ENCODE measurements at places on chromosomes 12 and 14.

DNA sequence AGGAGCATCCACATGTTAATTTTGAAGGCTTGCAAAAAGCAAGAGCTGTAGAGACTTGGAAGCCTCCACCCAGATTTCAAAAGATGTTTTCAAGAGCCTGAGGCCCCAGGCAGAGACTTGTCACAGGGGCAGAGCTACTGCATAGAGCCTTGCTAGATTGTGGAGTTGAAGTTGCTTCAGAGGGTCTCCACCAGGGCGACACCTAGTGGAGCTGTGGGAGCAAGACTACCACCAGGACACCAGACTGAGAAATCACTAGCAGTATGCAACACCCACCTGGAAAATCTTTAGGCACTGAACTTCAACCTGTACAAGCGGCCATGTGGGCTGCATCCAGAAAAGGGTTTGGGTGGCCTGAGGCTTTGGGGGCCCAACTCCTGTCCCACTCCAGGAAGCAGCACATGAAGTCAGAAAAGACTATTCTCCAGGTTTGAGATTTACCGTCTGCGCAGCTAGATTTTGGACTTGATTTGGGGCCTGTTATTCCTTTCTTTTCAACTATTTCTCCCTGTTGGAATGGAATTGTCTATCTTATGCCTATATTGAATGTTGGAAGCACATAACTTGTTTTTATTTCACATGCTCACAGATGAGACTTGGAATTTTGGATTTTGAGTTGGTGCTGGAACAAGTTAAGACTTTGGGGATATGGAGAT is 508.6 kb downstream of the FLRT2 start:
- peak; percentile 80 for DNase-seq

DNA sequence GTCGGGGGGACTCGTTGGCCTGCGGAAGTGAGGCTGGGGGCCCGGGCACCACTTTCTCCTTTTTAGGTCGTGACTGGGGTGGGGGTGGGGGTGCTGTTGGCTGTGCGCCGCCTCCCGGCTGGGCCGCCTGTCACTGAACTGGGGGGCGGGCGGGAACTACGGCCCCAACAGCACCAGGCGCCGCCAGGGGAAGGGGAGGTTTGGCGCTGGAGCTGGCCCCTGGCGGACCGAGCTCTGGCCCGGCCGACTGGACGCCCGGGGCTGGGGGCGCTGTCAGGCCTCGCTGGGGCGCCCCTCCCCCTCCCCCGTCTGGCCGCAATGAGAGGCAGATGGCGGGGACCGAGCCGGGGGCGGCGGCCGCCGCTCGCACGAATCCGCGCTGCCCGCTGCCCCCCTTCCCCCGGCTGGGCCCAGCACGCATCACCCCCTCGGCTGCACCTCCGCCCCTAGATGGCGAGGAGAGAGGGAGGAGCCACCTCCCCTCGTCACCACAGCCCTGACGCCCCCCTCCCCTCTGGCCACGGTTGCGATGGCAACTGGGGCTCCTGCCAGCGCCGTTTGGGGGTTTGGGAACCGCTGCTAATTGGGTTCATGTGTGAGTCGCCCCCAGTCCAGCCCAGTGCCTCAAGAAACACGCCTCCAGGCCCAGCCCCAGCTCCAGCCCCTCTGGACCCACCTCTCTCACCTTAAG is 723 bp downstream of the NFATC4 start:
- peak; percentile 80 for DNase-seq

GRCh38 chr12:131065279-131065678 is 111.6 kb downstream of the ADGRD1 start:
- peak; percentile 25 for DNase-seq

GRCh38 chr12:54019091-54019811 is 9.0 kb upstream of the HOXC6 start:
- peak; percentile 74 for DNase-seq

- DNase-seq = no peak
Measured at GRCh38 chr14:70776197-70776596, 33.1 kb downstream of the MAP3K9 start.

DNA sequence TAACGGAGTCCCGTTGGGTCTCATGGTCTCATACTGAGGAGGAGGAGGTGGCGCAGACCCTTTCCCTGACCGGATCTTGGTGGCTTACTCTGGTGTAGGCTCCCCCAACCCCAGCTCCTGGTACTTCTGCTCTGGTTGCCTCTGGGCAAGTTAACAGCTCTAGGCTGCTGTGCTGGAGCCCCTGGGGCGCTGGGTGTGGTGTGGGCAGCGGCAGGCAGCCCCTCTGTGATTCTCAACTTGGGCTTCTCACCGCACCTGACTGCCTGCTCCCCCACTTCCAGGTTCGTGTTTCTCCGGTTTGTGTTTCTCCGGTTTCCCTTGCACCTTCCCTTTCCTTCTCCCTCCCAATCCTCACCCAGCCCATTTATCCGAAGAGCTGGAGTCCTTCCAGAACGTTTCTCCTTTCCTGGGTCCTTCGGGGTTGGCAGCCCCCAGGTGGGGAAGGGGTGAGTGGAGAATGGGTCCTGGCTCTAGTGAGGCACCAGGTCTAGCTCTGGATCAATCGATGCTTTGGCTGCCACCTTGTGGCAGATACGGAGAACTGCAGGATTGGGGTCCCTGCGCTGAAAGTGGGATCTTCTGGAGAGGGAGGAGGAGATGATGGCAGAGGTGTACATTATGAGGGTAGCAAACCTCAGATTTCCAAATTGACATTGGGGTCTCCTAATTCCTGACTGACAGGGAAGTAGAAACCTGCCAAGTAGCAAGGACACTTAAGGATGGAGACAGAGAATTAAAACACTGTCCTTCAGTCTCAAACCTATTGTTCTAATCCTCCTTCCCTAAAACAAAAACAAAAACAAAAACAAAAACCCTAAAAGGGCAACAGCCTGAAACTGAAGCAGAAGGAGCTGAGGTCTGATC is 8.3 kb downstream of the CISTR start:
- DNase-seq = peak; percentile 82

DNA sequence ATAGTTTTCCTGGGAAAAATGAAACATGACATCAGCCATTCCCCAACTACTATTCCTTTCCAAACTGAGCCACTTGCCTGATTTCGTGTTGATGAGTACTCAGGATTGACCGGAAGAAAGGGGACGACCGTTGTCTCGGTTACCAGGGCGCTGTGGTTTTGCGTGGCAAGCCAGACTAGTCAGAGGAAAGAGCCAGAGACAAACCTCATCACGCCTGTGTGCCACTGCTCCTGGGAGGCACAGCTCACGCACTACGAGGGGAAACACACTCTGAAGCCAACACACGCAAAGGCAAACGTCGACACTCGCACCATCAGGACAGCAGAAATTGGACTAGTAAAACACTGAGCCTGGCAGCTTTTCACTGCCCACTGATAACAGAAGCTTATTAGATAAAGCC is 35.0 kb downstream of the GIT2 start:
- DNase-seq = no peak

DNA sequence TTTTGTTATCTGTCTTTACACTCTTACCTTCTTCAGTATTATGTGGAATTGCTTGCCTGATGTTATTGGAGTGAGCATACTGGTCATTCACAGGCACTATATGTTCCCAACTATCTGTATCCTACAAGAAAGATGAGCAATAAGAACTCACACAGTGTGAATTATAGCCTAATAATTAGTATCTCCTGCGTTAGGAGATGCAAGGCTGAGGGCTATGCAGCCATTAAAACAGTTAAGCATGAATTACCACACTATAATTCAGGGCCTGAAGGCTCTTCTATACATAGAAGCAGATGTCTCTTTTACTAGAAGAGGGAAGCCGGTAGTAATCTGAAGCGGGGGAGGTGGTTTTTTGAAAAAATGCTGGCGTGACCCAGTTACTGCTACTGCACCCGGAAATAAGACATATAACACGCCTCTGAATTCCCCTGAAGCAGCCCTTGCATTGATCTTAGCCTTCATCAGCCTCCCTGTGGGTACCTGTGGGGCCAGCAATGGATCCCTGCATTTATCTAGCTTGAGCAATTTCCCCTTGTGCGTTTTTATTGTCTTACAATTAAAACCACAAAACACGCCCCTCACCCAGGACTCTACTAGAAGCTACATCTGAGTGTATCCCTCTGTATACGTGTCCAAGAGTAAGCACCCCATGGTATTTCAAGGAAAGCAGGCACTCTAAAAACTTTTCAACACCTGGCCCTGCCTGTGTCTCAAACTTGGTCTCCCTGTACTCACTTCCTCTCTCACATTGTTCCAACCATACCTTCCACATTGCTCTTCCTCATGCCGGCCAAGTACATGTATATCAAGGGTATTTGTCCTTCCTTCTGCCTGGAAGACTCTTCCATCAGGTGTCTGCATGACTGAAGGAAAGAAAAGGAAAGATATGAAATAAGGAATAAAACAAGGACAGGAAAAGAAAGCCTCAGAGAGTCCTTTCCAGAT is 210.9 kb upstream of the ARID2 start:
- DNase-seq = no peak

DNA sequence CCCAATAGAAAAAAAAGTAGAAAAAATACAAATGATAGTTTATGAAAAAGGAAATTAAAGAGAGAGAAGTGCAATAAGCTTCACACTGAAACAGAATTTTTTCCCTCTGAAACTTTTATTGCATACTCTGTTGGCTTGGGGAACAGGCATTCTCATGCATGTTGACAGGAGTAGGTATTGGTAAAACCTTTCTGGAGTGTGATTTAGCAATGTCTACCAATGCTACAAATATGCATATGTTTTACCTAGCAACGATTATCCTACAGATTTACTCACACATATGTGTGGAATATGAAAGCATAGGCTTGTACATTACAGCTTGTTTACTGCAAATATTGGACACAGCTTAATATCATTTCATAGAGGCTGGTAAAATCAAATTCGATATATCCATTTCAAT is 125.7 kb upstream of the MYF6 start:
- DNase-seq = no peak

- no peak for DNase-seq
Measured at GRCh38 chr14:37116933-37117849, 55.2 kb downstream of the SLC25A21 start.

GRCh38 chr12:93798279-93799151 is 121.3 kb downstream of the CRADD start:
- no peak for DNase-seq

DNA sequence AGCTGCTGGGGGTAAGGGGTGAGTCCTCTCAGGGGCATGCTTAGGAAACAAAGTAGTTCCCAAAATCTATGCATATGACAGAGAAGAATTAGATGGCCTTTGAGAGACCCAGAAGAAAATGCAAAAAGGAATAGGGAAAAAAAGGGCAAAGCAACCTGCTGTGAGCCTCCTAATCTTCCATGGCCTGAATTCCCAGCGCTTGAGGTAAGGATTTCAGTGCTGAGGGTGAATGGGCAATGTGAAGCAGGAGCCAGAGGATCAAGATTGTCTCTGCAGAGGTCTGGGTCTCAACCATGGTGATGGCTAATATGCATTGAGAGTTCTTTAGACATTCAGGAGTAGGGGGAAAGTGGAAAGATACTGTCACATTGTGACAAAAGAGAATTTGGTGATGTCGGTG is 31.5 kb downstream of the GPR65 start:
- DNase-seq = no peak

- DNase-seq = no peak
Measured at GRCh38 chr12:89927226-89927698, 218.6 kb upstream of the ATP2B1 start.

DNA sequence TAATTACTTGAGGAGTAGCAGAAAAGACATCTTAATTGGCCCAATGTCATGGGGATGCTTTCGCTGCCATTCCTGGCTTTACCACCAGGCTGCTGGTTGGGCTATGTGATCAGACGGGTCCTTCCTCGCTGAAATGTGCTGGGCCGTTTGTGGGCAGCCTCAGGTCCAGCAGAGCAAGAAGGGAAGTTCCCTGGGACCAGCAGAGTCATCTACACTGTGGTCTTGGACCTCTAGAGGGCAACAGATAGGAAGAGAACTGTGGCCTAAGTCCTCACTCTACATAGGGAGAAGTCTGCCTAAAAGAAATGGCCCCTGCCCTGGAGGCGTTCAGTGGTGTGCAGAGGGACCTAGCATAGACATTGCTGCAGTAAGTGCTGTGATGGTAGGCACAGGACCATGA is 10.9 kb downstream of the EVL start:
- DNase-seq = peak; percentile 81

- DNase-seq = no peak
Measured at GRCh38 chr14:98542316-98542715, 729.7 kb downstream of the BCL11B start.

GRCh38 chr12:48937170-48937569 is 11.9 kb upstream of the FKBP11 start:
- peak; percentile 53 for DNase-seq

GRCh38 chr12:77537663-77538062 is 293.0 kb upstream of the NAV3 start:
- DNase-seq = no peak

DNA sequence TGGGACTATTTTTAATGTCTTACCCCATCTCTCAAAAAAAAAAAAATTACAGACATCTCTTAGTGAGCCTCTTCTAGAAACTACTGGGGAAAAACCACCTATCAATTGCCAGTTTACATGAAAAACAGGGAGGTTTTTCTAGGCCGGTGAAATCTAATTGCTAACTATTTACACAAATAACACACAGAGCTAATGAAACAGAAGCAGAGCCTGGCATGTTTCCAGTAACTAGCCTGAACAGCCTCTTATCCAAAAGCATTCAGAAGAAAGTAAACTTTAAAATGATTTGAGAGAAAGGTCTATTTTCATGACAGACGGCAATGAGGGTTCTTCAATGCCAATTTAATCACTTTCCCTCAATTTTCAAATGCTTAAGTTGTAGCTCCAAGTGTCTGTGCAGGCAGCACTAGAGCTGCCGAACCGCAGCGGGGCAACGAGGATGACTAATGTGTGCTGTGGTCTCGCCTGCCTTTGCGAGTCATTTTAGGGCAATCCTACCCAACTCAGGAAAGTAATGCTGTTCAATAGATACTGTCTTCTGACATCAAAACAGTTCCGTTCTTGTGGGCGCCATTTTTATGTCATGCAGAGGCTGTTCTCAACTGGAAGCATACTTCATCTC is 84.6 kb downstream of the SETD3 start:
- DNase-seq = no peak

DNA sequence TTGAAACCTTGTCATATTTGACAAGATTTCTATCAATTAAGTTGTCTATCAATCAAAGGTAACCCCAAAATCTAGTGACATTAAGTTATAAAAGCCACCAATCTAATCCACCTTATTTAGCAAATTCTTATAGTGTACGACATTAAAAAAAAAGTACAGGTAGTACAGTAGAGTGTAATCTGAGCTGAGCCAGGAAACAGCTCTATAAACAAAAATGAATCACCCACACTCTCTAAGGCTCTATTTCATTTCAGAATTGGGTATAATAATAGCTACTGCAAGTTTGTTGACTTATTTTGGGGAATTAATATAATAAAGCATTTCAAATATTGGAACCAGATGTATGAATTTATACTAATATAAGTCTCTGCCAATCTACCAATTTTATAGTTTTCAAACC is 342.4 kb upstream of the FLRT2 start:
- no peak for DNase-seq

GRCh38 chr12:53539526-53539925 is 32.2 kb upstream of the NPFF start:
- DNase-seq = no peak

DNA sequence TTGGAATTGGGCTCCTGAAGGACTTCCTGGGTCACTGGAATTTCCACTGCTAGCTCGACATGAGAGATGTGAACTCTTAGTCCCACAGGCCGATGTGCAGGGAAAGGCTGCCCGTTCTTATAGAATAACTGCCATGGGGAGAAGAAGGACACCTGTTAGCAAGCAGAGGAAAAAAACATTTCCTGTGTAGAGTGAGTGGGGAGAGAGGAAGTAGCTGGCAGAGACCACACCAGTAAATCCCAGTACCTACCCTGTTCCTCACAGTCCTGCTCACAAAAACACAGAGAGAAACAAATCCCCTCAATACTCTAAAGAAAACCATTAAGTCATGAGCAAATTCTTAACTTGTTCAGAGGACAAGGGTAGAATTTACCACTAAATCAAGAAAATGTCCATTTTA is 29.5 kb downstream of the AREL1 start:
- no peak for DNase-seq
